Fibroblast of mammary gland (primary cell): ENCODE measurements at places on chromosomes 13 and 19.

- no peak for DNase-seq
Measured at GRCh38 chr13:93774506-93774905, 547.9 kb downstream of the GPC6 start.

- DNase-seq: no peak
Measured at GRCh38 chr13:78398743-78399410, 204.5 kb downstream of the POU4F1 start.

DNA sequence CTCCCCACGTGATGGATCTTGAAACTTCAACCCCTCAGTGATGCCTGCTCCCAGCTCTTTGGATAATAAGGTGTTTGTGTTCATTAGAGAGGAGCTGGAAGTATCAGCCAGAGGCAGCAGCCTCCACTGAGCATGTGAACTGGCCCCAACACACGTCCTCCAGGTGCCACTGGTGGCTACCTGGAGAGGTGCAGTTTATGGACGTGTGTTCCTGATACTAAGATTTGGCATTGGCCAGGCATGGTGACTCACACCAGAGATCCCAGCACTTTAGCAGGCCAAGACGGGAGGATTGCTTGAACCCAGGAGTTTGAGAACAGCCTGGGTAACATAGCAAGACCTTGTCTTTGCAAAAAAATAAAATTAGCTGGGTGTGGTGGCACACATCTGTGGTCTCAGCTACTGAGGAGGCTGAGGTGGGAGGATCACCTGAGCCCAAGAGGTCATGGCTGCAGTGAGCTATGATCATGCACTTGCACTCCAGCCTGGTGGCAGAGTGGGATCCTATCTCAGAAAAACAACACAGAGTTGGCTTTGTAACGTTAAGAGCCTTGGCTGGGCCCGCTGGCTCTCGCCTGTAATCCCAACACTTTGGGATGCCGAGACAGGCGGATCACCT lies 34.4 kb downstream of the SLC25A42 start:
- DNase-seq: no peak

- DNase-seq: no peak
Measured at GRCh38 chr13:100245104-100245503, 156.2 kb downstream of the PCCA start.

DNA sequence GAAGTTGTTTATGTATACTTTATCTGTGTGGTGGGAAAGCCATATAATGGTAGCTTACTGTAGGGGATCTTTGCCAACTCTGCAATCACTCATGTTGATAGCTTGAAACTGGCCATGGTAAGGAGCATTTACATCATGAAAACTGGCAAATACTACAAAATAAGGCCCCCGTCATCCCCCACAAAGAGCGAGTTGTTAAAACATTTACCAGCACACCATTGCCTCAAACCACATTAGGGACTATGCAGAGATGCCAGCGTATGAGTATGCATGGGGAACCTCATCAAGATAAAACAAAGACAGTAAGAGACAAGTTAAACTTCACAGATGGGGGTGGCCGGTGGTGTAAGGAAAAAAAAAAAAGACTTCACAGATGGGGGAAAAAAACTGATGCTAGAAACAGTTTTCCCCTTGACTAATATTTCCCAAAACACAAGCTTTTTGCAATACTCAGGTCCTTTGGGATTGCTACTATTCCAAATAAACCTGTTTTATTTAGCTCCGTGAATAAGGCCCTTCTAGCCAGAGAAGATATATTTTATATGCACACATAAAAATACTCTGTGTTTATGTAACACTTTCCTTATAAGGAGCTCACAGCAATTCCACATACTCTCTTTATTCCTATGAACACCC lies 70.6 kb upstream of the SERP2 start:
- peak; percentile 82 for DNase-seq

- DNase-seq: no peak
Measured at GRCh38 chr13:63595811-63596210, 2180.2 kb upstream of the PCDH20 start.

- peak; percentile 28 for DNase-seq
Measured at GRCh38 chr19:15241259-15241910, 9.1 kb upstream of the EPHX3 start.

GRCh38 chr13:88288326-88288725 lies 617.2 kb downstream of the SLITRK5 start:
- no peak for DNase-seq

DNA sequence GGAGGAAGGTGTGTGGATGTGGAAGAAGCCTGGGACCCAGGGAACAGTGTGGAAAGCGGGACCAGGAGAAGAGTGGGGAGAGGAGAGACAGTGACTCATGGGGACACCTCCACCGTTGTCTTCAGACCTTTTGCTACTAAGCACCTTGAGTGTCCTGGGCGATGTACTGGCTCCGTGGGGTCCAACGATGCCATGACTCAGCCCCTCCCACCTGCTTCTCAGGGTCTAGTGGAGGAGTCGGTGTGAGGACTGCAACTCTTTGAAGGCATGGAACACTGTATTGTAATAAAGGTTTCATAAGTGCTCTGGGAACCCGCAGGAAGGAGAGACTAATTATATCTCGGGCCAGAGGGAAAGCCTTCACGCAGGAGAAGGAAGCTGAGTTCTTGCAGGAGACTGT lies 166.9 kb upstream of the KL start:
- no peak for DNase-seq

GRCh38 chr13:31204592-31204991 lies 4.8 kb downstream of the B3GLCT start:
- DNase-seq: peak; percentile 84

- peak; percentile 68 for DNase-seq
Measured at GRCh38 chr13:23509781-23510543, 60.2 kb upstream of the TNFRSF19 start.

GRCh38 chr13:110227416-110227815 lies 79.5 kb downstream of the COL4A1 start:
- no peak for DNase-seq

GRCh38 chr13:25116044-25116443 lies 20.1 kb downstream of the PABPC3 start:
- no peak for DNase-seq

- DNase-seq: no peak
Measured at GRCh38 chr19:40805258-40805868, 6.4 kb downstream of the EGLN2 start.

DNA sequence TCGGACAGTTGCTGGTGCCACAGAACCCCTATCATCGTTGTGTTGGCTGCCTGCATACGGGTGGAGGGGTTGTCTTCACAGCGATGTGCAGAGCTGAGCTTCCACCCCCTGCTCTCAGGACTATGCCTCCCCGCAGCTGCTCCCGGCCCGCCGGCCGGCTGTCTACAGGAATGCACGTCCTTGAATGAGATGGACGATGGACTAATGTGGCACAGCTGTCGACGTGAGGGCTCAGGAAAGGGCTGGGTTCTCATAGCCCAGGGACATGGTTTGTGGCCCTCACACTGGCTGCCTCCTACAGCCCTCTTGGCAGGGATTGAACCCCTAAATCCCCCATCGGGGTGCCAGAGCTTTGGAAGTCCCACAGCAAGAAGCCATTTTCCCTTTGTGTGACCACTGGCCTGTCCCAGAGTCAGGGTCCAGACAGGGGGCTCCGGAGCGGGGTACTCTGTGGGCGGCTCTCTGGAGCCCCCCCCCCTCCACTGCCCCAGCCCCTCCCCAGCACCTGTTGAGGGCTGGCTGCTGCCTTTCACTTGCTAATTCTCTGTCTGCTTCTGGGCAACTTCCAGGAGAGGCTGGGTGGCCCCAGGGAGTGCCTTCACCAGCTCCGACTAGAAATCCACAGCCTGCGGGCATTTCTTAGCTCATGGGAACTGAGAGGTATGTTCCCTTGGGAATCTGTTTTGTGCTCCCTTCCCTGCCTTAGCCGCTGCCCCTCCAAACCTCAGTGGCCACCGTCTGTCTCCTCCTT lies 40.2 kb downstream of the TSSK6 start:
- DNase-seq: no peak

DNA sequence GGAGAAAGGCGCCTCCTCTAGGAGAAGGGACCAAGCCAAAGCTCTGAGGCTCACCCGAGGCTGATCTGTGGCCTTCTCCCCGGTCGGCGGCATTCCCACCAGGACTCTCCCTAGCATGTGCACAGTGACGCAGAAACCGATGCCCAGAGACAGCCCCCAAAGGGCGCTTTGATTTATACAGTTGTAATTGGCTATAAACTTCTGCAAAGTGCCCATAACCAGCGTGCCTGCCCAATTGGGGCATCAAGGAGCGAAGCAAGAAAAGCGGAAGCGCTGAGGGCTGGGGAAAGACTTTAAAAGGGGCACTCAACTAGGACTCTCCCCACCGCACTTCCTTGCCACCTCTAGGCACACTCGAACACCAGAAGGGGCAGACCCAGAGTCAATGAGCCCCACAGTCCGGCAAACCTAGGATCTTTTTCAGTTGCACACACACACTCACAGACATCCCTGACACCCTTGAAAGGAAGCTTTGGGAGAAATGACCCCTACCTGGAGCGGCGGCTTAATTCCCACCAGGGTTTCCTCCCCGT lies 1.8 kb downstream of the CDX2 start:
- no peak for DNase-seq

- DNase-seq: no peak
Measured at GRCh38 chr13:74131227-74131626, 3.0 kb downstream of the KLF12 start.

DNA sequence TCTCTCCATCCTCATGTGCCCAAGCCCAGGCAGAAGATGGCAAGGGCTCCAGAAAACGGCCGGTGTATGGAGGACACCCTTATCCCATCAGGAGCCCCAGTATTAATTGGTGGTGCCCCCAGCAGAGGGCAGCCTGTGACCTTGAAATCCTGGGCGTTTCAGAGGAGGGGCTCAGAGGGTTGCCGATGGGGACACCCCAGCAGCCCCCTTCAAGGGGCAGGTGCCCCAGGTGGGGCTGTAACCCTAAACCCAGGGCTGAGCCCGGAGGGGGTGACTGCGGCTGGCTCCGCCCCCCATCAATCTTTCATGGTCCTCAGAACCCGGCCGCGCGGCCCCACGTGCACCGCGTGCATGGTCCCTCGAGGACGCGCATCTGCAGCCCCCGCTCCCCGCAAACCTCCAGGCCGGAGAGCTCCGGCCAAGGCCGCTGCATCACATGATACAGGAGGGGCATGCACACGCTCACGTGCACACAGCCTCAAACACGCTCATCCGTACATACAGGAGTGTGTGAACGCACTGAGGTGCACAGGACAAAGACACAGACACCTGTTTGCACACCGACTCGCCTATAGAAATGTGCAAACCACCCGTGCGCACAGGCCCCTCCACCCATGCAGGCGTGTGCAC lies 949 bp downstream of the RAB3A start:
- DNase-seq: peak; percentile 15

GRCh38 chr19:2732157-2732725 lies 7.6 kb downstream of the SLC39A3 start:
- DNase-seq: no peak

GRCh38 chr19:42487032-42487797 lies 41.1 kb downstream of the CEACAM1 start:
- DNase-seq: no peak

DNA sequence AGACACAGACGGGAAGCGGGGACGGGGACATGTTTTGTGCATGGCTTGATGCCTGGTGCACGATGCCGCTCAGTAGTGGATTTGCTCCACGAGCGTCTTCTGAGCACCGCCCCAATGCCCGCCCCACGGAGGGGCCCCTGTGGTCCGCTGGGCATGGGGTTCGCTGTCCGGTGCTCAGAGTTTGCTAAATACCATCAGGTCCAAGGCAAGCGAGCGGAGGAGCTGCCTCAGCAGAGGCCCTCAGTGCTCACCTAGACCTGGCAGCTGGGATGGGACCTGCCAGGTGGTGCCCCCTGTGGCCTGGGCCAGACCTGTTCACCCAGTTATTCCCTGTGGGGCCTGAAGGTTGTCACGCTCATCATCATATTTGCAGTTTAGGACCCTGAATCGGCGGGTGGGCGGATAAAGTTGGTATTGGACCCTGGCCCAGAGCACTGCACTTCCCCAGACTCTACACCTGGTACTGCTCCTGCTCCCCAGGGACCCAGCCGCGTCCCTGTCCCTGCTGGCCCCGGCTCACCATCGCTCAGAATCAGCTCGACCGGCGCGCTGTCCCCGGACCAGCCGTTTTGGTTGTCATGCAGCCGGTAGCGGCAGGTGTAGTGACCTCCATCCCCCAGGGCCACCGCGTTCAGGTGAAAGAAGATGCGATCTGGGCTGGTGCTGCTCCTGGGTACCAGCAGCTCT lies 2.3 kb downstream of the A1BG start:
- no peak for DNase-seq

DNA sequence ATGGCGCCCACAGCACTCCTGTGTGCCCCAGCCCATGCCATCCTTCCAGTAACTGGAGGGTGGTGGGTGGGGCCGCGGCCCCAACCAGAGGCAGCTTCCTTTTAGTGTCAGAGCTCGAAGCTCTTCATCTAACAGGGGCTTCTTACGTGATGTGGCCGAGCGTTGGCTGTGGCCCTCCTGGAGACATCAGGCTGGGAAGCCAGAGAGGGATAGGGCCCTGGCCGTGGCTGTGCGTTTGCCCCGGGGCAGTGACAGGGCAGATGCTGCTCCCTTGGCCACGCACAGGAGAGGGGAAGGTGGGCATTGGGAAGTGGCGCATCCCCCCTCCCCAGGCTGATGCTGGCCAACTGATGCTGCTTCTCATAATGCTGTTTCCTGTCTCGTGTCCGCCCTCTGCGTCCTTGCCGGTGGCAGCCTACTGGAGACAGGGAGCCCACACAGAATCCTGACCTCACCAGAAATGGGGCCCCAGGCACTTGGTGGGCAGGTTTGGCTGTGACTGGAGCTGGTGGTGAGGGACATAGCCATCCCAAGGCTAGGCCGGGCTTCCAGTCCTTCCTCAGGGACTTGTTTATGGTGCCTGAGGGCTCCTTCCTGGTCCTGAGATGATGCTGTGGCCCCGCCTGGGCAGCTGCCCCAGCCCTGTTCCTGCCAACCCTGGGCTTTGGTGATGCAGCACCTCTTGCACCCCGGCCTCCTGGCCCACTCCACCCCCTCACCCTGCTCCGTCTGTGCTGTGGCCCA lies 34.3 kb downstream of the ATP4B start:
- DNase-seq: no peak

- DNase-seq: no peak
Measured at GRCh38 chr19:45981350-45981749, 7.7 kb upstream of the NOVA2 start.

DNA sequence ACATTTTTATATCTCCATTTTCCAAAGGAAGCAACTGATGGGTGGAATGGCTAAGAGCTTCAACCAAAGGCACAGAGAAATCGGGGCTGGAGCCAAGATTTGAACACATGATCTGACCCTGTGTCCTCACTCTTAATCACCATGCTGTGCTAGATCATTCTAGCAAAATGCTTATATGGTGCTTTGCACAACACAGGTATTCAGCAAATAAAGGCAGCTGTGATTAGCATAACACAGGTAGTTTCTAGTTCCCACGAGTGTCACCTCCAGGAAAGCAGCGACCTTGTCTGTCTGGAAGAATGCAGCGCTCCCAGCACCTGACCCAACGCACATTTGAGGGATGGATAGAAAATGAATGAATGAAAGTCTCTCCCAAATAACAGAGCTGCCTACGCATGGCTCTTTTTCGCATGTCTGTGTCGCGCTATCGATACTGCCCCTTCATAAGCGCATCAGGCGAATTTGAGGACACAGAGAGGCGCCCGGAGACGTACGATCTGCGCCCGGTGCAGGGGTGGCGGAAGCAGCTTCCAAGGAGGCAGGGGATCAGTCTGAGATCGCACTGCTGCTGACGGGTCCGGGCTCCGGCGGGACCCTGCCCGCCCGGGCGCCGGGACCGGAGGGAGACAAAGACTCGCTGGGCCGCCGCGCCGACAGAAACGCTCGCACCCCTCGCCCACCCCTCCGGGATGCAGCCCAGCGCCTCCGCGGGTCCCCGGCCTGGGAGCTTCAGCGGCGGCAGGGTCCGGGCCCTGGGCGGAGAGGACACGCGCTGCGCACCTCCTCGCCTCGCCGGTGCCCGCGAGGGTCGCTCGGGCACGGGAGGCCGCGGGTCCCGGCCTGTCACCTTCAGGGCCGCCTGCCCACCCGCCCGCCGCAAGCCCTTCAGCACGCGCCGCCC lies 609 bp downstream of the EPS15L1 start:
- peak; percentile 79 for DNase-seq
